ENCODE measurements at places on chromosomes 6 and 20.
A peak's percentile ranks its signal among the peaks of the same experiment; 100 is the strongest.

GRCh38 chr6:97203343-97203742, 79.7 kb downstream of the MMS22L start:
- no peak for DNase-seq

- DNase-seq: no peak
Measured at GRCh38 chr6:12528136-12528535, 188.4 kb upstream of the PHACTR1 start.

GRCh38 chr6:7900621-7901020, 10.0 kb downstream of the TXNDC5 start:
- no peak for DNase-seq

DNA sequence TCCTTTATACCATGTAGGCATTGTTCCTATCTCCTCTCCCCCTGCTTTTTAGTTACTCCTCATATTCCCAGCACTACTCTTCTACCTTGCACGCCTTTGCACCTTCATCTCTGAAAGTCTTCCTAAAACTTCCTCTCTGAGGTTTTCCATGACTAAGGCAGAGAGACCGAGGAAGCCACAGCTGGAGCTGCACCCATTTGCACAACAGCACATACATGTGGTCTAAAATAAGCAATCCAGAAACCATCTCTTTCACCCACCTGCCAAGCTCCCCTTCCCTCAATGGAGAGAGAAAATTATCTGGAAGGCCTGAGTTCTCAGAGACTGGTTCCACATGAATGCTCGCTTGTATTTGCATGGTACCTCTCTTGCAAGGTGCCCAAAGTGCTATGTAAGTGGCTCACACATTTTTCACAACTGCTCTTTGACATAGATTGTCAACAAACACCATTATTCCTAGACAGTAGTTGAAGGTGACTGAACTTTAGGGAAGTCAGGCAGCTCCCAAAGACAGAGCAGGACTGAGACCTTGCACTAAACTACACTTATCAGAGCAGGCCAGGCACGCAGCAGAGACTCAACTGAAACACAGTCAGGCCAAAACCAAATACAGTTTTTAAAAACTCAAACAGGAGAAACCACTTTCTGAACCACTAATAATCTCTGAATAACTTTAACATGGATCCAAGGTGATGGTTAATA, 313.2 kb downstream of the TFAP2A start:
- no peak for DNase-seq

DNA sequence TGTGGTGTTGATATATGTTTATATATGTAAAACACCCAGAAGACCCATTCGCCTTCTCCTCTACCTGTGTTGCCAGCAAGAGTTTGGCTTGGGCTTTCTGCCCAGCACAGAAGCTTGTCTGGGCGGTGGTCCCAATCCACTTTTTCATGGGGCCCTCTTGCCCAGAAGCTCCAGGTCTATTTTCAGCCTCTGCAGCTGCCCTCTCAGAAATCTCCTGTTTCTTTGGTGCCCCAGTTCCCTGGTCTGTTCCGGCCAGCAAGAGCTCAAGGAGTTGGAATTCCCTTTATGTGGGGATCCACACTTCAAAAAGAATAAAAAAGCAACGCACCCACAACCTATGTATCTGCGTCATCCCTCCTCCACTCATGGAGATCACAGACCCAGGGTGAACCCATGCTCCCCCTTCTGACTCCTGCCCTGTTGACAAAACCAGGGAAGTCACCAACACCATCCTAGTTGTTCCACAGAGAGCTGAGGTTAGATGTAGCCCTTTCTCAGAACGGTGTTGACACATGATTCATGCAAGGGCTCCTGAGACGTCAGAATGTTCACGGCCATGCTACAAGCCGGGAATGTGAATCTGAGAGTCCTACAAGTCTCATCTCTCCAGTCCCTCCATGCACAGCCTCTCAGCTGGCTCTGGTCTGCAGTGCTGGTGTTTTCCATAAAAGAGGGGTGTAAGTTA, 156.8 kb upstream of the RIN2 start:
- no peak for DNase-seq

GRCh38 chr6:160084198-160084776, 37.3 kb upstream of the SLC22A1 start:
- no peak for DNase-seq

DNA sequence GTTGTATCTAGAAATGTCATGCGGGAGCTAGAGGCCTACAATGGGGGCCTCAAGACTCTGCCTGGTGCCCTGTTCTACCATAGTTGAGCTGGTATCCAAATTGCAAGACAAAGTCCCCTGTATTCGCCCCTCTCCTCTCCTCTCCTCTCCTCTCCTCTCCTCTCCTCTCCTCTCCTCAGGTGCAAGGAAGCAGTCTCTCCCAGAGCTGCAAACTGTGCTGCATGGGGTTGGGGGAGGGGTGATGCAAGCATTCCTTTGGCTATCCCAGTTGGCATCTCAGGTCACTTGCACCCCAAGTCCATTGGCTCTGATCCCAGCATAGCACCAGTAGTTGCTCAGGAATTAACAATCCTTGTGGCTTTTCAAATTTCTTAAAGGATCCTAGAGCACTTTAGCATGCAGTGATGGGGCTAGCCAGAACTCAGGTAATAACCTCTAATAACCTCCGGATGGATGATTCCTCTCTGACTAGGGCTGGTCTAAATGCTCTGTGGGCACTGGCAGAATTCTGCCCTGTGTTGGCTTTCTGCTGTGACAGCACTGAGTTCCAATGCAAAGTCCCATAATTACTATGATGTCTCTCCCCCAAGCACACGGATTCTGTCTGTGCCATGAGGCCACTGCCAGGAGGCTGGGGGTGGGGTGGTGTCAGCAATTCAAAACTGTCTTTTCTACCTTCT, 35.3 kb downstream of the TAF11 start:
- DNase-seq: no peak

GRCh38 chr20:50482396-50482981, 27.7 kb upstream of the PTPN1 start:
- no peak for DNase-seq

- no peak for DNase-seq
Measured at GRCh38 chr6:125363039-125363823, 61.5 kb upstream of the HDDC2 start.

DNA sequence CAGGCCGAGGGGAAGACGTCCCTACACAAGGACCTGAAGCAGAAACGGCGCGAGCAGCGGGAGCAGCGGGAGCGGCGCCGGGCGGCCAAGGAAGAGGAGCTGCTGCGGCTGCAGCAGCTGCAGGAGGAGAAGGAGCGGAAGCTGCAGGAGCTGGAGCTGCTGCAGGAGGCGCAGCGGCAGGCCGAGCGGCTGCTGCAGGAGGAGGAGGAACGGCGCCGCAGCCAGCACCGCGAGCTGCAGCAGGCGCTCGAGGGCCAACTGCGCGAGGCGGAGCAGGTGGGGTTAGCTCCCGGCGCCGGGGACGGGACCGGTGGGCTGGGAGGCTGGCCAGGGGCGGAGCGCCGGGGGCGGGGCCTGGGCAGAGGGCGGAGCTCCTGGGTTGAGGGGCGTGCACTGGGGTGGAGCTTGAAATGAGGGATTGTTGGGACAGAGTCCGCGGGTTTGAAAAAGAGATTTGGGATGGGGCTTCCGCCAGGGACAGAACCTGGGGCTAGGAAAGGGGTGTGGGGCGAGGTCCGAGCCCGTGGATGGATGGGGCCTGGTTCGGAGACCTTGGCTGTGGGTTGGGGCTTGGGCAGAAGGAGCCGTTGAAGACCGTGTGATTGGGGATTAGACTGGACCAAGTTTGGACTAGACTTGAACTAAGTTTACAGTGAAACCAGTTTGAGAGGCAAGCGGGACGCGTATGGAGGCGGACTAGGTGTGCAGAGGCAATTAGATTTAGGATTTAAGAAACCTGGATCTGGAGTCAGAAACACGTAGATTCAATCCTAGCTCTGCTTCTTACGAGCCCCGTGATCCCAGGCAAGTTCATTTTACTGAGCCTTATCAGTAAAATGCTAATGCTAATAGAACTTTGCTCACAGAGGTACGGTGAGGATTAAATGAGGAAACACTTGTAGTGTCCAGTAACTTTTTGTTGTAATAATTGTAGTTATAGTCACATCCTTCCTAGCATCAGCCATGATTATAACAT, 20.9 kb downstream of the DEF6 start:
- peak; percentile 45 for DNase-seq

DNA sequence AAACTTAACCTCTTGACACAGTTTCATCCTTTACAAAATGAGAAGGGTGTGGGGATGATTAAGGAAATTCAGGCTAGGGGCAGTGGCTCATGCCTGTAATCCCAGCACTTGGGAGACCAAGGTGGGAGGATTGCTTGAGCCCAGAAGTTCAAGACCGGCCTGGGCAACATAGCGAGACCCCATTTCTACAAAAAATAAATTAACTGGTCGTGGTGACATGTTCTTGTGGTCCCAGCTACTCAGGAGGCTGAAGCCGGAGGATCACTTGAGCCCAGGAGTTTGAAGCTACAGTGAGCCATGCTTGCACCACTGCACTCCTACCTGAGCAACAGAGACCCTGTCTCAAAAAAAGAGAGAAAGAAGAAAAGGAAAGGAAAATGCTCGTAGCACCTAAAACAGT, 9.0 kb downstream of the ZSWIM3 start:
- DNase-seq: no peak

- no peak for DNase-seq
Measured at GRCh38 chr20:51622004-51622874, 79.7 kb upstream of the NFATC2 start.

DNA sequence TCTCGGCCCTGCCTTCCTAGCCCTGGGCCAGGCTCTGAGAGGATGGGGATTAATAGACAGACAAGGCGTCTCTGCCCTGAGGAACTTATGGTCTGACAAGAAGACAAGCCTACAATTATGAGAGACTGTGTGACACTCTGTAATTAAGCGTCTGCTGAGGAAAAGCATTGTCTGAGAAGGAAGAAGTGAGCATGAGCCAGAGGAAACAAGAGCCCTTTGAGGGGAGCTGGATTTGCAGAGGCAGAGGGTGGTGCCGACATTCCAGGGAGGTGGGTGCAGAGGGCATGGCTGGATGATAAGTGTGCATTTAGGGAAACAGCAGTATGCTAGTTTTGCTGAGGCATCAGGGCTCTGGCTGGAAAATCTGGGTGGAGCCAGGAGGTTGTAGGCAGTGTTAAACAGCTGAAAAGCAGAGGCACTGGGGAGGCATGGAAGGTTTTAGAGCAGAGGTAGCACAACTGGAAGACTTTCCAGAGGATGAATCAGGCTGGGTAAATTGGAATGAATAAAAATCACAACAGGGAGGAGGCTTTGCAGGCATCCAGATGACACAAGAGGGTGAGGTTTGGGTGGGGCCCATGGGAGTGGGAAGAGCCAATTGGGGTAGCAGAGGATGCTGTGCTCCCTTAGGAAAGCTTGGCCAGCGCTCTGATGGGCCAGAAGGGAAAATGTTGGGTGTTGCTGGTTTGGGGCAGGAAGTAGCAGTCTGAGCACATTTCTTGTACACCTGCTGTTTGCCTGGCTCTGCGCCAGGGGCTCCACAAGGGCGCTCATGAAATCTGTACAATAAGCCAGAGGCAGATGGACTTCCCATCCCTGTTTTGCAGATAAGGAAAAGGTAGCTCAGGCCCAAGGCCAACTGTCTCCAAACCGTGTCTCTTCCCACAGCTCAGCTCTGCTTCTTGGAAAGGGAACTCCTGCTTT, 74.0 kb upstream of the MYL9 start:
- peak; percentile 10 for DNase-seq

DNA sequence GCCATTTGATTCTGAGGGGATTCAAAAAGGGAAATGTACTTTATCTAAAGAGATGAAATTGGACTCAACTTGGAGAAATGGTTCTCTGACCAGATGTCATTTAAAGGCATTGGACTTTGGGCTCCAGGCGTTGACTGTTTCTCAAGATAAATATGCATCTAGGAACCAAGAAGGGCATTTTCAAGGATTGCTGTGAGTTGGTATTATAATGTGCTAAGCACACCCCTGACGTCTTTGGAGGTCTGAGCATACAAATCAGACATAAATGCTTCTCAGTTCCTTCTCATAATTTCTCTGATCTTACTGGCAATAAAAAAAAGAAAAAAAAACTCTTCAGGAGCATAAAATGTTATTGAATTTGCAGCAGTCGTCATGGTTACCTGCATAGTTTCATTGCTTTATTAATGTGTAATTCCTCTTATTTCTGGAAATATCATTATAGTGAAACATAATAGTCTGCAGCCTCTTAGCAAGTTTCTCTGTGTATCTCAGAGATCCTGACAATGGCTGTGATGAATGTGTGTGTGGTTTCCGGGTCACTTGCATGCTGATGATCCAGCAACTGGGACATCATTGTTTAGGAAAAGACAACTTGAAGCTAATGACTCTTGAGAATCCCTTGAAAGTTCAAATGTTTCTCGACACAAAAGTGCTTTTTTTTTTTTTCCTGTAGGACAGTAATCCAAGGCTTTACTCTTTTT, 136.0 kb downstream of the AIG1 start:
- DNase-seq: no peak

DNA sequence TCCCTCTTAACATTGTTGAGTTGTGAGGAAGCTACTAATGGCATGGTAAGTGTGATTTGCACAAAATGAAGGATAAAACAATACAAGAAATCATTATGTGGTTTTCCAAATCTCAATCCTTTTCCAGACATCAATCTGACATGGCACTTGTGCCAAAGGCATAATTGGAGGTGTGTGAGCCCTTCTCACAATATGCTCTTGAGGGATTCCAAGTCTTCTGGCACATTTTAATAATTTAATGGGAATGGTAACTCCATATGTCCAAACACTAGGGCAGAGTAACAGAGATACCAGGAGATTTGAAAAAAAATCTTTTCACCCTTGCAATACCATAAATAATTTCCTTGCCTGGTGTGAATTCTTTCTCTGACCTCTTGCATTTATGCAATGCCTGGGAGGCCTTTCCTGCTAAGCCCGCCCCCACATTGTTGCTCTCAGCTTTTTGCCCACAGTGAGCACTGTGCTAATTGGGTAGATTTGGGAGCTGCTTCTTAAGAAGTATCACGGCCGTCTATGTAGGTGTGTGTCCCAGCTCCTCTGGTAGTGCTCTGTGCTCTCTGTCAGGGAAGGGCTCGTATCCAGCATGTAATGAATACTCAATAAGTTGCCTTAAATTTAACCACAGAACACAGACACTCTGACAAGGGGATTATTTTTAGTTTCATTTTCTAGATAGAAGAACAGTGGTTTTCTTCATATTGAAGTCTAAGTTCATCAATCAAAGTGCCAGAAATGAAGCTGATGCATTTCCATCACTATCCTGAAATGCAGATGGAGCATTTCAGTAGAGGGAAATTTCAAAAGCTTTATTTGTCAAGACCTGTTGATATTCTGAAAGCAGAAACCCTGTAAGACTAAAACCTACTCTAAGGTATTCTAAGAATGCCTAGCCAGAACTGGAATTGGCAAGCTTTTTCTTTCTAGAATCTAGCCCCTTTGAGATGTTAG, 54.4 kb upstream of the CEP85L start:
- no peak for DNase-seq

DNA sequence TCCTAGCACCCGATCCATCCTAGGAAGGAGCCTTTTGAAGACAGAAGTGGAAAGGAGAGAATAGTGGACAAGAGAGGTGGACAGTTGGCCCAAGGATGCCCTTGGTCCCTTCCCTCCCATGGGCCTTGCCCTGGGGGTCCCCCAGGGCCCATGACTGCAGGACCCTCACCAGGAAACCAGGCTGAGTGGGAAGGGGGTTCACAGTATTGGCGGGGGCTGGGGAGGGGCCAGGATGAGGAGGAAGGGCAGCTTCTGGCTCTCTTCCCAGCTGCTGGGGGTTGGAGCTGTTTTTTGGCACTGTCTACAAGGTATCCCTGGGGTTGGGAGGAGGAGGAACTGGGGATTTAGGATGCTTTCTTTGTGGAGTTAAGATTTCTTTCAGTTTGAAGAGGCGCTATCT, 4.0 kb upstream of the DSN1 start:
- no peak for DNase-seq

- DNase-seq: no peak
Measured at GRCh38 chr6:157220485-157220884, 102.8 kb downstream of the TMEM242 start.

GRCh38 chr6:114586298-114586697, 243.5 kb upstream of the HS3ST5 start:
- no peak for DNase-seq
